ENCODE measurements at places on chromosomes 7 and 10. TPM values are rescaled to one million over a fixed set of nuclear protein-coding genes. Genes with fewer than 3 reads are reported as not detected.

C10orf95 gene
- polyA plus RNA-seq, result 0.30 TPM

OPN4 gene
- polyA plus RNA-seq, result 2.3 TPM

DNA sequence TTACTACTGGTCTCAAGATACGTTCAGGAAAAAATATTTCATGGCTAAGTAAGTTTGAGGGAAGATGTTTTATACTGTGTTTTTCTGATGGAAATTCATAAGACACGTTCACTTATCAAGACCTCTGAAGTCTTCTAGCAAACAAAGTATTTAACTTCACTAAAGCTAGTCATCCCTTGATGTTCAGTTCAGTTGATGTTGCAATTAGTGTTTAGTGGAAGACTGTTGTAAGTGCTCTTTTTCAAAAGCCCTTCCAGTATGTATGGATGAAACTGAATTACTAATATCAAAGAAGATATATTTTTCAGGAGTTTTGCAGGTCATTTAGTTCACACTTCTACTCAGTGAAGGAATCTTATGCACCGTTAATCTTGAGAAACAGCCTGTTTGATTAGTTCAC is 25.1 kb downstream of the CUL1 start:
- DNase-seq, result no peak

BMPER gene
- 5.8 TPM for polyA plus RNA-seq

DNA sequence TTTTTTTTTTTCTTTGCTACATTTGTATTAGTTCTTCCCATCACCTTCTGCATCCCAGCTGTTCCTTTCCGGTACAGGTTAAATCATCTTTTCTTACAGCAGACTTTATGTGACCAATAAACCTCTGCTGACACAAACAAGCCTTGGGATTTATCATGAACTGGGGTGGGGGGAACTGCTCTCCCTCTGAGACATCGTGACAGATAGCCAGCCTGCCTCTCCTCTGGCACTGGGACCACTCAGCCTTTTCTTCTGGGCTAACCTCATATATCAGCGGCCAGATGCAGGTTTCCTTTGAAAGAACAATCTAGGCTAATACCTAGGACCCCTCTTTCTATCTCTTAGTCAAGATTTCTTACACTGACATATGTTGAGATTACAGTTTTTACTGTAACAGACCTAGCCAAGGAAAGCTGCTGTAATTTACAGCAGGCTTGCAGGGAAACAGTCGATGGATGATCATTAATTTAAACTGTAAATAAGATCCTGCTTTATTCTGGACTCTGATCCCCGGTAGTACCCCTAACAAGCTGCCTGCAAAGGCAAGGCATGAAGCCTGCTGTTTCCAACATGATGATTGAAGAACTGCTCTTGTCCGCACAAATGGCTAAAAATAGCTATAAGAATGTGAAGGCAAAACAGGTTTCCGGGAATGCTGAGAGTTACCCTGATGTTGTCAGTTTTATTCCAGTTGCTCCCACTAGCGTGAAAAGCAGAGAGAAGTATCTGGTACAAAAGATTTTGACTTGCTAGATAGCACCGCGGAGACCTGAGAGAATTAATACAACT is 338.7 kb downstream of the SORCS1 start:
- DNase-seq, result peak; percentile 11

PLXNA4 gene
- 2.6 TPM for polyA plus RNA-seq

IDE gene
- 15.0 TPM for polyA plus RNA-seq

DNA sequence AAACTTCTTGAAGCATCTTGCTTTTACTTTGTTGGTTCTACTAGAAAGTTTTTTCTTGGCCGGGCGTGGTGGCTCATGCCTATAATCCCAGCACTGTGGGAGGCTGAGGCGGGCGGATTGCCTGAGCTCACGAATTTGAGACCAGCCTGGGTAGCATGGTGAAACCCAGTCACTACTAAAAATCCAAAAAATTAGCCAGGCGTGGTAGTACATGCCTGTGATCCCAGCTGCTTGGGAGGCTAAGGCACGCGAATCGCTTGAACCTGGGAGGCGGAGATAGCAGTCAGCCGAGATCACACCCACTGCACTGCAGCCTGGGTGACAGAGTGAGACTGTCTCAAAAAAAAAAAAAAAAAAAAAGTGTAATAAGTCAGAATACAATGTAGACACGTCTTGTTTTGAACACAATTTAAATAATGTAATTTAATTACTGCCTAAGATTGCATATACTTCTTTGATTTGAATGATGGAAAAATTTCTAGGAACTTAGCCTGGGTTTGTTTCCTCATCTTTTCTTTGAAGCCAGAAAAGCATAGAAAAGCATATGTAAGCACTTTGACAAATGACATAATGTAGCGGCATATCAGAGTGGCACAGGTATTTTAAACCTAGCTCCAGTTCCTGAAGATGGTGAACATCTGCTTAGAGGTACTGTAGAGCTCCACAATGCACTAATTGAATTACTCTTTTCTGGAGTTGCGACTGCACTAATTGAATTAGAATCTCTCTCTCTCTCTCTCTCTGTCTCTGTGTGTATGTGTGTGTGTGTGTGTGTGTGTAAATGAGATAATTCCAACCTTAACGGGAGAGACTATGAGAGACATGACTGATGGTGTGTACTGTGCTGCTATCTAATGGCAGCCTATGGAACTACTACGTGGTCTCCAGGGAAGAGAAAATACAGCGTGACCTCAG is 87.8 kb downstream of the BTRC start:
- peak; percentile 36 for DNase-seq

GRCh38 chr7:35624299-35625186 is 70.4 kb downstream of the HERPUD2 start:
- no peak for DNase-seq

- DNase-seq, result no peak
These were observed 253.4 kb downstream of the USP6NL start for GRCh38 chr10:11358011-11358410.

NOS3 gene
- 9.2 TPM for polyA plus RNA-seq

- DNase-seq, result no peak
These were observed 31.5 kb downstream of the LMOD2 start for GRCh38 chr7:123687161-123687560.

NXPH1 gene
- polyA plus RNA-seq, result not detected

DNA sequence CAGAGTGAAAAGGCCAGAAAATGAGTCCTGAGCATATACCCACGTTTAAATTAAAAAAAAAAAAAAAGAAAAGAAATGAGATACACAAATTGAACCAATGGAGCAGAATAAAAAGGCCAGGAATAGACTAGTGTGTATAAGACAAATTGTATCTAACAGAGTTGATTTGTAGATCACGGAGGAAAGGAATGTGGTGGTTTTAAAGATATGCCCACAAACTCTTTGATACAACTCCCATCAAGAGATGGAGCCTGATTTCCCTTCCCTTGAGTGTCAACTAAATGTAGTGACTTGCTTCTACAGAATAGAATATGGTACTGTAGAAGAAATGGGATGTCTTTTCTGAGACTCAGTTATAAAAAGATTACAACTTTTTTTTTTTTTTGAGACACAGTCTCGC is 10.4 kb downstream of the SYPL1 start:
- no peak for DNase-seq

GRCh38 chr10:76082956-76083355 is 651.5 kb downstream of the LRMDA start:
- DNase-seq, result no peak

- no peak for DNase-seq
These were observed 1340.4 kb downstream of the XPNPEP1 start for GRCh38 chr10:108582888-108583287.

GRCh38 chr10:31099094-31099493 is 67.4 kb upstream of the ZNF438 start:
- peak; percentile 41 for DNase-seq

DNA sequence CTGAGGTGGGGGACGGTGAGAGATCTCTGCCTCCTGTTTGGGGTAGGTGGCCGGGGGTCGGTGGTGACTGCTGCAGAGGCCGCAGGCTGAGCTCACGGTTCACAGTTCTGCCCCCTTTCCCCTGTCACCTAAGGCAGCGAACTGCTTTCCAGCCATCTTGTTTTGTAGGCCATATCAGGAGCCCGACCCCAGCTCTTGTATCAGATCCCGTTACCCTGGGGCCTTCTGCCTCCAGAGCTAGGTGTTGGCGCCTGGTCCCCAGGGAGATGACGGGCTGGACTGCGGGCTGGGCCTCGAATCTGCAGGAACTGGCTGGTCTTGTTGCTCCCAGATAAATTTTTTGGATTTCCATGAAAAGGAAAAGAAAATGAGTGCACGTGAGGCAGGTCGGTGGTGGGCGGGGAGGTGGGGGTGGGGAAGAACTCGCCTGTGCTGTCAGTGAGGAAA is 183.0 kb downstream of the DNAJB6 start:
- no peak for DNase-seq

TRIM74 gene
- not detected for polyA plus RNA-seq

MMRN2 gene
- polyA plus RNA-seq, result 25.3 TPM

DNA sequence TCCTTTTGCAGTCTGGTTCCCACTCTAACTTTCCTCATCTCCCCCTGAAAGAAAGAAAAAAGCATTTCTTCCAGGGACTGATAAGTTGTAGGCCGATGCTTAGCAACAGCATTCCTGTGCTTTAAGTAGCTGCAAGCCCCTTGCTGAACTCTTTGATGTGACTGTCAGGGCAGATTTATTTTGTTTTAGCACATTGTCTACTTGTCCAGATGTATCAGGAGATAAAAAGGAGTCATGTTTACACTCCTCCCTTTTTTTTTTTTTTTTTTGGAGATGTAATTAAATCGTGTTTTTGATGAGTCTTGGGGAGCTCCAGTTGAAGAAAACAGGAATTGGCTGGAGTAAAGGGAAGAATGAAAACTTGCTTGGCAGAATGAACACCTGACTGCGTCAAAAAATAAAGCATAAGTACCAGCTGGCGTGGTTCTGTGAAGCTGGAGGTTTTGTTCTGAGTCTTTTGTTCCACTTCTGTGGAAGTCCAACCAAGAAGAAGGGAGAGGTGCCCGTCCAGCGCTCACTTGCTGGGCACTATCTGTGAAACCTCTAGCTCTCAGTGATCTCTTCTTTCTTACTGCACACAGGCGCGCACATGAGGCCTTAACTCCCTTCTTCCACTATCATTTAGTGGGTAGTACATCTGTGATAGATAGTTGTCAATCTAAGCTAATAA is 871.7 kb downstream of the LRMDA start:
- no peak for DNase-seq

ANKRD30A gene
- polyA plus RNA-seq, result not detected

- DNase-seq, result no peak
These were observed 36.7 kb downstream of the RAB19 start for GRCh38 chr7:140440593-140440992.

DNA sequence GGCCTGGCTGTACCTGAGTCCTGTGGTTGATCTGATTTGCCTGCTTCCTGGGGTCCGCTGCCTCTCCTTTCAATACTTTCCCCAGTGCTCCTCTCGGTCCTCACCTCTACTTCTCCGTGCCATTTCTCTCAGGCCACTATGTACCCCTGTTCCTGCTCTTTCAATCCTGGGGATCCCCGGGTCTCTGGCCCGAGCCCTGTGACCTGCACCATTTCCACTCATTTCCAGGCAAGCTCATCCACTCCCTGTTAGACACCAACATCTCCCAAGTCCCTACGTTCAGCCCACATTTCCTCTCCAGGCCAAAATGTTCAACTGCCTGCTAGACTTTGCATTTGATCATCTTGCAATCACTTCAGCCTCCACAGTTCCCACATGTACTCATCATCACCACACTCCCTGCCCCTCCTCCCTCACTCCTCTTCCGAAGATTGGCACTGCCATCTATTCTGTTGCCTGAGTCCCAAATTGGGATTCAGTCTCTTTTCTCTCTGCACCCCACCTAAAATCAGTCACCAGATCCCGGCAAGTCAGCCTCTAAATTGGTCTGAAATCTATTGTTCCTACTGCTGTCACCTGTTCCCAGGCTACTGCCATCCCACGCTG is 34.4 kb upstream of the ZMIZ1 start:
- no peak for DNase-seq

DNA sequence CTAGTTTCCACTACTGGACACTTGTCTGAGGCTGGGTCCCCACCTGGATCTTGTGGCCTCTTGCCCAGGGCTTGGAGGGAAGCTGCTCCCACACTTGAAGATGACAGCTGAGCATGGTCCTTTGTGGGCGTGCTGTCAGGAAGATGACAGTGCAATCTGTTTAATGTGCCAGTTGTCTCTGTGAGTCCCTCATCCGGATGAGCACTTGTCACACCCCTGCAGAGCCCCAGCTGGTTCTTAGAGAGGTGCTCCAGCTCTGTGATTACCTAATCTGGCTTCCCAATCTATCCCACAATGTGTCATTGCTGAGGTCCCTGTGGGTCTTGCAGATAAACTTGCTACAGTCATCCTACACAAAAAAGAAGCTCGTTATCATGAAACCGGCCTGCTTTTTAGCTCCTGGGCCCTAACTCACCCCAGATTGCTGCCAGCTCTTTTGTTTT is 34.8 kb upstream of the CCSER2 start:
- DNase-seq, result no peak

- no peak for DNase-seq
These were observed 14.3 kb downstream of the HKDC1 start for GRCh38 chr10:69234447-69234846.

NDUFA5 gene
- 109 TPM for polyA plus RNA-seq

C7orf33 gene
- 1.5 TPM for polyA plus RNA-seq

- peak; percentile 8 for DNase-seq
These were observed 755 bp downstream of the TOMM7 start for GRCh38 chr7:22821702-22822485.

DNA sequence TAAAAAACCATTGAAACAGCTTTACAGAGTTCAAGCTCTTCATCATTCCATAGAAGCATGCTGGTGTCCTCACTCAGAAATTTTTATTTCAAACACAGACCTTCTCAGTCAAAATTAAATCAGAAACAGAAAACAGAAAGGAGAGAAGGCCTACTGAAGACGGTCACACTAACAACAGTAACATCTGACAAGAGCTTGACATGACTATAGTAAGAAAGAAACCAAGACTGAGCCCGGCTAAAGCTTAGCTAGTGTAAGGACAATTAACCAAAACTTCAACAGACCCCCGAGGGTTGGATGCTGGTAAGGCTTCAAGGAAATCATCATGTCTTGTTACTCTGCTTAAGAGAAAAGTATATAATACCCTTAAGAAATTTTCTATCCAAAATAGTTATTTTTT is 38.6 kb downstream of the MTPN start:
- no peak for DNase-seq

- no peak for DNase-seq
These were observed 201.3 kb downstream of the SLC25A13 start for GRCh38 chr7:96120445-96121225.

HKDC1 gene
- not detected for polyA plus RNA-seq

HTR5A gene
- not detected for polyA plus RNA-seq

DNA sequence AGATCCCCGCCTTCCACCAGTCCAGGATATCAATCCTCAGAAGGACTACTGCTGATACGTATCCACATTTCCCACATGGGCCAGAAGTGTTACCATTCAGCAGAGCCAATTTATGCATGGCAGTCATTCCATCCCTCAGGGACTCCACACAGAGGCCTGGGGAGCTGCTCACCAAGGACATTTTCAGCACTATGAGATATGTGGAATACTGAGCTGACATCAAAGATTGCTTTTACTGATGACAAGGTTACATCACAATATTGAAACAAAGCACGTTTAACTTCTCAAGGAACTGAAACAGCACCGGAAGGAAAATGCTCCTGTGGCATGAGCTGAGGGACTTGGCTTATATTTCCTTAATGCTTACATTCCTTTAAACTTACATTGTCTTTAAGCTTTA is 335.1 kb downstream of the BMPER start:
- DNase-seq, result no peak

- no peak for DNase-seq
These were observed 129.8 kb downstream of the SEC23IP start for GRCh38 chr10:120022357-120022756.

CALML3 gene
- 0.45 TPM for polyA plus RNA-seq

- no peak for DNase-seq
These were observed 50.0 kb upstream of the GATA3 start for GRCh38 chr10:8004469-8005000.
